ENCODE measurements at places on chromosomes 12 and 14.

DNA sequence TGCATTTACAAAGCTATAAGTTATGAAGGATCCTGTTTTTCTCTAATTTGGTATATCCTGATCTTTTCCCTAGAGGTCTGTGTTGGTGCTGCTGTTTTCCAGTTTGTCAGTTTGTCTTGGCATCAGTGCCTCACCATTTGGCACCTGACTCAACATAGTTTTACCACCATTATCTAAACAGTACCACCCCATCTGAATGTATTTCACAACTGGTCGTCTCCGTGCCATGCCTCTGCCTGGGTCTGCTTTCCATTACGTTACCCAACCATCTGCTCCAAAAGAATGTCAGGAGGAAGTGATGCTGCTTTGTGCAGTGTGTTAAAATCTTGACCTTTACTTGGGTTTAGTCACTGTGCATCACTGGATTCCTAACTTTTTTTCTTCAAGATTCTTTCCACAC is 129.3 kb upstream of the RASSF8 start:
- peak; percentile 50 for DNase-seq

GRCh38 chr12:13465635-13466034 is 269.1 kb downstream of the EMP1 start:
- no peak for DNase-seq

DNA sequence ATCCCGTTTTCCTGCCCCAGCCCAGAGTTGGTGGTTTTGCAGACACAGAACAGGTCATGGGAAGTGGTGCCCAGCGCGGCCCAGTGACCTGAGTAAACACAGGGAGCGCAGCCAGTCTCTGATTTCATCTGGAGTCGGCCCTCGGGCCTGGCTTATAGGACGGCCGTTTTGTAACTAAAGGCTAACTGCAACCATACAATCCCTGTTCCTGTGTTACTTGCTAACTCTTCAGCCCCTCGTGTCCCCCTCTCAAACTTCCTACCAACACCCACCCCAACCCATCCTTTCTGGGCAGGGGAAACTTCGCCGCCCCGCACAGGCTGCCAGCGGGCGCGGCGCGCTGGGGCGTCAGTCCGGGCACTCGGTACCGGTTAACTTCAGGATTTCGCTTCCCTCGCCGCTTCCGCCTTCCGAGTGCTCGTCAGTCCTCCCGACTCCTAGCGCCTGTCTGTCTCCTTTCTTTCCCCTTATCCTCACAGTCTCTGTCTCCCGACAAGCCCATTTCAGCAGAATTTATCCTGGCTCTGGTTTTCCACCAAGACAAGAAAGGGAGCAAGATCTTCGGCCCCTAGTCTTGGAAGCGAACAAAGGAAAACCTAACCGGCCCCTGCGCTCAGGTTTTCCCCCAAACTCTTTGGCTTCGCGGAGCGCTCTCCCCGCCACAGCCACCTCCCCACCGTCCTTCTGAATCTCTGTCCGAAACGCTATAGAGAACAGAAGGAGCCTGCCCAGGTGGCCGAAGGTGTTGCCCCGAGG is 2.0 kb downstream of the SIX1 start:
- peak; percentile 59 for DNase-seq

DNA sequence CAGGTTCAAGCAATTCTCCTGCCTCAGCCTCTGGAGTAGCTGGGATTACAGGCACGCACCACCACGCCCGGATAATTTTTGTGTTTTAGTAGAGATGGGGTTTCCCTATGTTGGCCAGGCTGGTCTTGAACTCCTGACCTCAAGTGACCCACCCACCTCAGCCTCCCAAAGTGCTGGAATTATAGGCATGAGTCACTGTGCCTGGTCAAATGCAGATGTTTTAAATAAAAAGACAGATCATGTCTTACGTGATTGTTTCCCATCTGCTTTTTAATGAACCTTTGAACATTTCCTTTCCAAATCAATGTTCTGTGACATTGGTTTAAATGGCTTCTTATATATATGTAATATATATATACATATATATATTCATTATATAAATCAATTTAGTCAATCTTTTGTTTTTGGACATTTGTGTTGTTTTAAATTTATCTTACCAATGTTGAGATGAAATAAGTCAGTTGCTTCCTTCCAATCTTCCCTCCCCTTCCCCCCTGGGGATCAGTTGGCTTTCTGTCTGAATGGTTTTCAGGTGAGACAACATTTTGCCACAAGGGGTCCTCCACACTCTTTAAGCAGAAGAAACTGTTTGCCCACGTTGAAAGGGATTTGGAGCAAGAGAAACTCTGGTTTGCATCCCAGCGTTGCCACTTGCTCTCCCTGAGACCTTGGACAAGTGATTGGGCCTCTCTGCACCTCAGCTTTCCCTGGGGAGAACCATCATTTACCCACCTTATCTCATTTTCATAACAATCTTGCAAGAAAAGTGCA is 47.6 kb upstream of the RBM19 start:
- DNase-seq: no peak

DNA sequence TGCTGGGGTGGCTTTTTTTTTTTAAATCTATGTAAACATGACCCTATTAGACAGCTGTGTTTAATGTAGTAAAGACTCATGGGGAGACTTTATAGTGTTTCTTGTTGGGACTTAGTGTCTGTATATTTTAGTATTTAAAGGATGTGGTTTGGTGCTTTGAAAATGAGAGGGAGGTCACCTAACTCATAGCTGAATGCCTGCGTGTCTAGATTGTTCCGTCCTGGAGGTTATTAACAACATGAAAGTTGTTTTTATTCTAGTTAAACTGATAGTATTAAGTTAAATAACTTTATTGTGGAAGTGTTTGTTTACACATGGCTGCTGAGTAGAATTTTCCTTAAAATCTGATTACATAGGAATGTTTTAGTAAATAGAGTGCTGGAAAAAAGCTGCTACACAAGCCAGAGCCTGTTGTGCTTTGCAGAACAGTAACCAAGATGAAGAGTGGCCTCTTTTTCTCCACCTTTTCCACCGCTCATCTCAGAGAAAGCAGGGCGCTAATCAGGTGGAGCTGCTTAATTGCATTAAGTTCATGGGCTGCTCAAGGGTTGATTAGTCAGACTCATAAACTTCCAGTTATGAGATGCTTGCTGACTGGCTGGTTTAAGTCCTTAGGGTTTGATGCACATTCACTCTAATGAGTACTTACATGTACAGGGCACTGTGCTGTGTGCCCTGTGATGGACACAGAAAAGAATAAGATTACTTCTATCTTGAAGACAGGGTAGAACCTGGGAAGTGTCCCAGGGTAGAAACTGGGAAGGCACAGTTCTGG is 62.7 kb downstream of the FBXO34 start:
- peak; percentile 27 for DNase-seq

- no peak for DNase-seq
Observed at GRCh38 chr12:43883311-43883710, 47.4 kb downstream of the TMEM117 start.
